Activated naive CD4-positive, alpha-beta T cell treated with anti-CD3 and anti-CD28 coated beads, Interleukin-2, amount 50 U/mL, for 16 hours (primary cell): ENCODE measurements at places on chromosomes 16 and 17.

- DNase-seq: no peak
These were observed 123.7 kb downstream of the SOX9 start for GRCh38 chr17:72244494-72244893.

DNA sequence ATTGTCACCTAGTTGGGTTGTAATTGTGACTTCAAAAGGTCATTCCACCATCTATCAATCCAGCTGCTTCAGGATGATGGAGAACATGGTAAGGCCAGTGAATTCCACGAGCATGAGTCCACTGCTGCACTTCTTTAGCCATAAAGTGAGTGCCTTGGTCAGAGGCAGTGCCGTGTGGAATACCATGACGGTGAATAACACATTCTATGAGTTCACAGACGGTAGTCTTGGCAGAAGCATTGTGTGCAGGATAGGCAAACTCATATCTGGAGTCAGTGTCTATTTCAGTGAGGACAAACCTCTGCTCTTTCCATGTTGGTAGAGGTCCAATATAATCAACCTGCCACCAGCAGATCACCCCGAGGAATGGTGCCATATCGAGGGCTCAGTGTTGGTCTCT lies 650.9 kb downstream of the KCNJ2 start:
- DNase-seq: no peak

DNA sequence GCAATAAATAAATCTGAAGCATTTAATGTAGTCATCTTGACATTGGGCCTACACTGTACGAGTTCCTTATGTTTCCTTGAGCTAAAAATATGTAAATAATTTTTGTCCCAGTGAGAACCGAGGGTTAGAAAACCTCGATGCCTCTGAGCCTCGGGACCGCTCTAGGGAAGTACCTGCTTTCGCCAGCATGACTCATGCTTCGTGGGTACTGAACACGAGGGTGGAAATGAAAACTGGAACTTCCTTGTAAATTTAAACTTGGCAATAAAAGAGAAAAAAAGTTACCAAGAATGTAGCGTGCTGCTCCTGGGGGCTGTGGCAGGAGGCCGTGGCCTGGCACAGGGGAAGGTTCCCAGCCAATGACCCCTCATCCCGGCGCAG lies 74.1 kb downstream of the SOCS1 start:
- no peak for DNase-seq

DNA sequence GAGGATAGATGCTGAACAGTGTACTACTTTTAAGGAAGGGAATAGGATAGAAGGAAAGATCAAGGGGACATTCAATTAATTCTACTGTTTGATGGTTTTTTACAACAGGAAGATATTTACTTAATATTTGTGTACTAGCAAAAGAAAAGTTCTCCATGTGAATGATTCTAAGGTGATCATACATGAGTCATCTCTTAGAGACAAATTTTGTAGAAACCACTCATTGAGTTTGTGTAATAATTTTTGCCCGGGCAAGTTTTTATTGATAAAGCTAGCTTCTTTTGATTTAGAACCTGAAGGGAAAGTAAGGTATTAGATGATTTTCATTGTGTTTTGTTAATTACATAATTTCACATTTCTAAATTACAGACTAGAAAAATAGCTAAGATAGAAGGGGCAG lies 172.8 kb upstream of the PSMD7 start:
- DNase-seq: no peak

DNA sequence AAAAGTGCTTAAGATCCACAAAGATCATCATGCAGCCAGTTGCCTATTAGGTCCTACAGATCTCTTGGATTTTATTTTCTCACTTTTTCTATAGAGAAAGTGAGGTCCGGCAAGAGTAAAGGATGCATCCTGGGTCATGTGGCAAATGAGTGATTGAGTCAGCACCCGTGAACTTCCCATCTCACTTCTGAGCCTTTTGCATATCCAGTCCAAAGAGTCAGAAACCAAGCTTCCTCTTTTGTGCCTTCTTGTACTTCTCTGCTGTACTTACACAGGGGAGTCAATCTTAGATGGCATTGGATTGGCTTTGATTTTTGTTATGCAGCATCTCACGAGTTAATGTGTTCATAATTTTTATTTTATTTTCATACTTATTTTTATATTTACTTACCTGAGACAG lies 114.2 kb upstream of the IRX5 start:
- DNase-seq: no peak

DNA sequence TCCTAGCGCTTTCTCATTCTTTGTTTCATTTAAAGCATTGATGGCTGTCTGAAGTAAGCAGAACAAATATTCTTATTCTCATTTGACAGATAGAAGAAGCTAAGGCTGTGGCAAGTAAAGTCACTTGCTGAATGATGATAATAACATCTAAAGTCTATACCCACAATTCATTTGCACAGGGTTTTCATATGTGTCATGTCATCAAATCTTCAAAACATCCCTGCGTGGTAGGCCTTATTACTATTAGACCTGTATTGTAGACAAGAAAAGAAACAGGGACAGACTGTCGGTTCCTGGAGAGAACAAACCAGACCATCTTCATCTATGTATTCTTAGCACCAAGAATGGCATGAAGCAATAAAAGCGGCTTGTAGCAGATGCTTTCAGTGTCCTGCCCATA lies 85.9 kb downstream of the ASIC2 start:
- DNase-seq: no peak

- no peak for DNase-seq
These were observed 102.6 kb downstream of the NTN1 start for GRCh38 chr17:9123594-9124553.

GRCh38 chr17:56985371-56986162 lies 7.6 kb downstream of the SCPEP1 start:
- no peak for DNase-seq

- DNase-seq: no peak
These were observed 202.4 kb downstream of the SEC14L1 start for GRCh38 chr17:77343031-77343800.

DNA sequence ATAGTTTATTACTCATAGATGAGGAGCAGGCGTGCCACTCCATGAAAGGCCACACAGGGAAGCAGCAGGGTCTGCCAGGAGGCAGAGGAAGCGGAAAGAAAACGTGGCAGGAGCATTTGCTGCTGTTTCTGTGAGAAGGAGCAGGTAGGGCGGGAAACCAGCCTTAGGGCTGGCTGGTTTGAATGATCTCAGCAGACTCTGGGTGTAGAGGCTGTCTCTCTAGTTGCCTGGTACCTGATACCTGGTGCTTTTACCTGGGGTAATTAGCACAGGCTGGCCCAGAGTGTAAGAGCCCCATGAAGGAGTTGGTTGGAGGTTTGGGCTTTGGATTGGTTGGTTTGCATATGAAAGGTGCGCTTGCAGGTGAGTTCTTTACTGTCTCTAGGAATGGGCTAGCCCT lies 205.0 kb upstream of the CACNG3 start:
- no peak for DNase-seq

GRCh38 chr17:80415626-80416137 lies 715 bp downstream of the ENDOV start:
- DNase-seq: no peak

DNA sequence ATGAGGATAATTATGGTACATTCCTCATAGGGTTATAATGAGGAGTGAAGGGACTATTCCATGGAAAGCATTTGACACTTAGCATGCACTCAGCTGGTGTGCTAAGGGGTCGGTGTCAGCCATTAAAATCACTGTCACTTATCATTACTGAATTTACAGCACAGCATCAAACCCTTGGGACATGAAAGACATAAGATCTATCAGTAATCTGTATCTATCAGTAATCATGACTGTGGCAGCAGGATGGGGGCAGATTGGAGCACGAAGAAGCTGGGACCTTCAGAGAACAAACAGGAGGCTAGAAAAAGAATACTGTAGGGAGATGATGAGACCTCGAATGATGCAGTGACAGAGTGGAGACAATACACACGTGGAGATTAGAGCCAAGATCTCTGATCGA lies 73.5 kb upstream of the CLEC3A start:
- no peak for DNase-seq

GRCh38 chr16:3863587-3863986 lies 16.9 kb downstream of the CREBBP start:
- DNase-seq: no peak

DNA sequence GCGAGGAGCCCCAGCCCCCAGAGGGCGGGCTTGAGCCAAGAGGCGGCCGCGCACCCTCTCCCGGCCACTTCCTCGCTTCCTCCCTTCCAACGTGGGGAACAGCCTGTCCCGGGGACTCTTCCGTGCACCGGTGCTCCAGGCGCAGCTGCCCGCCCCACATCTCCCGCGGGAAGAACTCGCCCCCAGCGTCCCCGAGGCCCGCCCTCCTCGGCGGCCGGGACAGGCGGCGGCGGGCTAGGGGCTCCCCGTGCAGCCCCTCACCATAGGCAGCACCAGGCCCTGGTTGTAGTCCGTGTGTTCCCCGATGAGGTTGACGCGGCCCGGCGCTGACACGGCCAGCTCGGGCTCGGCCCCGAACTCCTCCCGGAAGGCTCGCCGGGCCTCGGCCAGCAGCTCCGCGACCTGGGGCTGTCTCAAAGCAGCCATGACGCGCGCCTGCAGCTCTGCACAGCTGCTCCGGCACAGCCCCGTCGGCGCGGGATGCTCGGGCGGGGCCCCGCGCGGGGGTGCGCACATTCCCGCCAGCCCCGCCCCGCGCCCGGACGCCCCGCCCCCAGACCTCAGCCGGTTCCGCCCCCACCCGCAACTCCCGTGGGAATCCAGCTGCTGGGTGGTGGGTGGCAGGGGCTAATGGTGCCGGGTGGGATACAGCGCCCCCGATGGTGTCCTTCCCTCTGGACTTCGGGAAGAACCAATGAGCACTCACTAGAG lies at the start of gene GALK1:
GALK1 (minus strand) TSS at position 482 of the 711 bp plus-strand sequence; CDS start at position 426, 56 bp downstream.
- peak; percentile 76 for DNase-seq

GRCh38 chr17:28372945-28373274 lies 1.4 kb downstream of the SARM1 start:
- no peak for DNase-seq

- no peak for DNase-seq
These were observed 4.7 kb upstream of the PRR29 start for GRCh38 chr17:63993368-63993985.

- DNase-seq: no peak
These were observed 1139.1 kb upstream of the CDH8 start for GRCh38 chr16:63175313-63175712.

GRCh38 chr16:10877472-10877946 lies 507 bp downstream of the CIITA start:
- no peak for DNase-seq

- DNase-seq: no peak
These were observed 33.9 kb downstream of the ERN1 start for GRCh38 chr17:64096037-64096436.

GRCh38 chr17:28119046-28119445 lies 76.6 kb downstream of the NLK start:
- no peak for DNase-seq

GRCh38 chr16:85521552-85522307 lies 91.4 kb upstream of the GSE1 start:
- no peak for DNase-seq

GRCh38 chr16:80527297-80527696 lies 13.5 kb upstream of the DYNLRB2 start:
- DNase-seq: peak; percentile 27

- DNase-seq: no peak
These were observed 49.9 kb upstream of the SREBF1 start for GRCh38 chr17:17886726-17887125.

- no peak for DNase-seq
These were observed 10.1 kb downstream of the IL32 start for GRCh38 chr16:3075523-3075915.

- DNase-seq: no peak
These were observed 57.7 kb upstream of the ACSF3 start for GRCh38 chr16:89035669-89036570.

DNA sequence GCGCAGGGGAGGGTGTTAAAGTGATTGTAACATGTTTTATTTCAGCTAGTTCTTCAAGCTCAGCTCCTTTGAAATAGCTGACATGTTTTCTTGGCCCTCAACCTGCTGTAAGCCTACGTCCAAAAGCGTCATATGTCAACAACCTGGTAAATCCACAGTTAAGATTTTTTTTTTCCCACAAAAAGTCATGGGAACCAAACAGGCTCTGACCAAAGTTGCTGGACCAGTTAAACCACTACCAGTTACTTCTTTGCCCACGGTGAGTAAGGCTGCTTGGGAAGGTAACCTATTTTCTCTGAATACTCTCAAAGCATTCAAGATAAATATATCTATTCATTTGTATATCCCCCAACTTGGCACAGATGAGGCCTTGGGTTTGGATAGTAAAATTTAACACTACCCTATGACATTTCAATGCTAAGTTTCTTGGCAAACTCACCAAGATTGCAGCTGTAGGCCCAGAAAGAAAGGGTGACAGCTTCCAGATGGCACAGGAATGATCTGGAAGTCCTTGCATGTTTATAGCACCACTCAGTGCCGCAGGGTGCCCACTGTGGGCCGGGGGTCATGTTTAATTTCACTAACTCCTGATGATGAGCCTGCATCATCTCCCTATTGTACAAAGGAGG lies 166.2 kb downstream of the XYLT1 start:
- DNase-seq: no peak

DNA sequence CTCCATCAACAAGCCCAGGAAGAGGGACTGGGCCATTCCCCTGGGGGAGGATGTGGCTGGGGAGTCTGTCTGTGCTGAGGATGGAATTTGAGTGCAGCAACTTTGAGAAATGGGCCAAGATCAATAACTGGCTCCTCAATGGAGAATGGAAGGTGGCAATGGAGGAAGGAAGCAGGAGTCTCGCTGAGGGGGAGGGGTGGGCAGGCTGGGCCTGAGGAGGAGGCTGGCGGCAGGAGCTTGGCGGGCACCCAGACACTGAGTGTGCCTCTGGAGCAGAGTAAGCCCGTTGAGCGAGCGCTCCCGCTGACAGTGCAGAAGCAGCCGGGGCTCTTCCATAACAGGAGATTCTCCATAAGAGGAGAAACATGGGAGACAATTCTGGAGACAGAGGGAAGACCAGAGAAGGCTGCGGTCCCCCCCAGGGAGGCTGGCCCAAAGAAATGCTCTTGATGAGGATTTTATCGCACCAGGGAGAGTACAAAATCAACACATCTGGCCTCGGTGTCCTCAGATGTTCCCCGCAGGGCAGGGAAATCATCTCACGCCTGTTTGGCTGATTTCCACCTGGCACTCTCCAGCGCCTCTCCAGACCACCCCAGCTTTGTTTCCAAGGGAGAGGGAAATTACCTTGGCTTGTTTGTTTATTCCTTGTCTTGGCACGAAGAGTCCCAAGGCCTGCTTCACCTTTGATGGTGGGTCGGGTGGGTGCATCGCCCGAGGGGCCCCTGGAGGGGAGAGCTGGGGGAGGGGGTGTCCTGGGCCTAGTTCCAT lies 2.8 kb upstream of the MMP15 start:
- no peak for DNase-seq

- no peak for DNase-seq
These were observed 10.3 kb downstream of the CDRT4 start for GRCh38 chr17:15456972-15457722.
